ENCODE measurements at places on chromosomes 5 and 9.

DNA sequence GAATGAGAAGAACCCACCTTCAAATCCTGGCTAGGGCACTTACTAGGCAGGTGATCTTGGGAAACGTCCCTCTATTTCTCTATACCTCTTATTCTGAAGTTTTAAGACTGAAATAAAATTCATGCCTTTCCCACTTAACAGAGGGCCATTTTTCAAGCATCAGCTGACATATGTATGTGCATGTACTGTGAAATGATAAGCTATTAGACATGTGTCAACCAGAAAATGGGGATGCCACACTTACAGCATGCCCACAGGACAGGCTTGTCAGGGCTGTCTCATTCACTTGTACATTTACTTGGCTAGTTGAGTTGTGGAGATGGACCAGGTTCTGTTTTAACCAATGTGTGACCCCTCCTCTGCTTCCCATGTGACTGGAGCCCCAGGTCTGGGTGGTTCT is 78.5 kb downstream of the C9orf152 start:
- DNase-seq: no peak

DNA sequence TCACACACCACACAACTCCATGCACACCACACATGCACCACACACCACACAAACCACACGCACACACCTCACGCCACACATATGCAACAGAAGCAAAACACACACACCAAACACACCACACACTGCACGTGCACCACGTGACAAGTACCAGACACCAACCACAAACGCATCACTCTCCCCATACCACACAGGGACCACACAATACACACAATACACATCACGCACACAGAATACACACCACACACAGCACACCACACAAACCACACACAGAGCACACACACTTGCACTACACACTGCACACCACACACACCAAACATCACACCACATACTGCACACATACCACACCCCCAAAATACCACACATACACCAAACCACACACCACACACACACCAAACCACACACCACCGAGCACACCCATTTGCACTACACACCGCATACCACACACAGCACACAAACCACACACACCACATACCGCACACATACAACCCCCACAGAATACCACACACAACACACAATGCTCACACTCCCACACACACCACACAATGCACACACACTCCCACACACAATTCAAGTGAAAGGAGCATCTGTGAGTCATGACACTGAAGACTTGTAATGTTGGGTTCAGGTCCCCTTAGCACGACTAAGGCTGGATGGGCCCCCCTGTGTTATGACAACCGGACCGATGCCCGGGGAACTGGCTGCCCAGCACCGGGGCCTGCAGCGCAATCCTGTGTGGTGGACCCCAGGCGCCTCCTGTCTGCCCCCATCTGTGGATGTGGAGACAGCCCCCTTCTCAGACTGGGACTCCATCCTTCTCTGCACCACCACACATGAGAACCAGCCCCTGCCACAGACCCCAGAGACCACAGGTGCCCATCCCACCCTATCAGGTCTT is 6.0 kb upstream of the ZDHHC11 start:
- DNase-seq: no peak

DNA sequence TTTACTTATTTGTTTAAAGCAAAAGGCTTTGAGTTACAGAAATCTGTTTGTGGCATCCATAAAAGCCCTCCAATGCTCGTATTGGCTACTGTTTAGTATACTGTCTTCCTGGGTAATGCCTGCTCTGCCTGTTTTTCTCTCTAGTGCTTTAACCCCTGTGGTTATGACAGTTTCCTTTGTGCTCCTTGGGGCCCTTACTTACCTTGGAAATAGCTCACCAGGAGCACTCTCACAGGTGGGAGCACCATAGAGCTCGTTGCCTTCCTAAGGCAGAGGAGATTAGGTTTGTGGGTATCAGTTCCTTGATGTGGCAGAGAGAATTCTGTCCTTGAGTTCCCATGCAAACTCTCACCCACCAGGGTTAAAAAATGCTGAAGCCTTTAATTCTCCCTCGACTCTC is 242.8 kb downstream of the CDH18 start:
- DNase-seq: no peak

- DNase-seq: no peak
Measured at GRCh38 chr9:99592834-99593574, 228.7 kb upstream of the NR4A3 start.

- peak; percentile 43 for DNase-seq
Measured at GRCh38 chr5:115375893-115376292, 79.4 kb upstream of the CCDC112 start.

DNA sequence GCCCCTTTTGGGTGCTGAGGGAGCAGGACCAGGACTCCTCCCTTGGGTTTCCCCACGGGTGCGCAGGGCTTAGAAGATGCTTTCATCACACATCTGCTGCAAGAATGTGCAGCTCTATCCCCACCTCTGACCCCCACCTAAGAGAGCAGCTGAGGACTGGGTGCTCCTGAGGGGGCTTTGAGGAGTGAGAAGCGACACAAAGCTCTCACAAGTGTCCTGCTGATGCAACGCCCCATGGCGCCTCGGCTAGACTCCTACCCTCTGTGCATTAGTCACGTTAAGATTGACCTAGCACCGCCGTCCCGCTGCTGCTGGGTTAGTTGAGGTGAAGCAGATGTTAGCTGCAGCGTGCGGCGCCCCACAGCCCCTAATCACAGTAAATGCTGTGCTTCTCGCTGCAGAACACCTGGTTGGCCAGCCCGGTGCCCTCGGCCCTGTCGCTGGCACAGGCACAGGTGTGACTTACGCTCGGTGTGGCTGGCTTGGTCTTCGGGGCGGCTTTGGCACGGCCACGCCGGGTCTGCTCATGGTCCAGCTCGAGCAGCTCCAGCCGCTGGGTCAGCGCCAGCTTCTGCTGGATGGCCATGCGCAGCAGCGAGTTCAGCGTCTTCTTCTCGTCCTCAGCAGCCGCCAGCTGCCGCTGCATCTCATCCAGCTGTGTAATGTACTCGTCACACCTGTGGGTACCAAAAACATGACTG is 45.0 kb upstream of the IPPK start:
- DNase-seq: no peak

All from choroid plexus epithelial cell (primary cell).